Lung (tissue), 17 donors: ENCODE measurements at places on chromosomes 4 and X. TPM values are rescaled to one million over a fixed set of nuclear protein-coding genes. Genes with fewer than 3 reads are reported as not detected.
A peak's percentile ranks its signal among the peaks of the same experiment; 100 is the strongest.

GRCh38 chr4:26218677-26219605 is 101.9 kb upstream of the RBPJ start:
- H3K27ac ChIP-seq, result no peak overlapping the region
- H3K4me1 ChIP-seq, result no peaks in the 10 kb centered on the region
- H3K27me3 ChIP-seq, result no peaks in the 10 kb centered on the region

GRCh38 chrX:112359906-112360305 is 277.3 kb upstream of the TRPC5 start:
- DNase-seq, result no peak
- H3K4me1 ChIP-seq, result no peaks in the 10 kb centered on the region
- no peak overlapping the region for H3K27ac ChIP-seq
- no peak overlapping the region for H3K4me3 ChIP-seq
- H3K36me3 ChIP-seq, result no peaks in the 10 kb centered on the region

DNA sequence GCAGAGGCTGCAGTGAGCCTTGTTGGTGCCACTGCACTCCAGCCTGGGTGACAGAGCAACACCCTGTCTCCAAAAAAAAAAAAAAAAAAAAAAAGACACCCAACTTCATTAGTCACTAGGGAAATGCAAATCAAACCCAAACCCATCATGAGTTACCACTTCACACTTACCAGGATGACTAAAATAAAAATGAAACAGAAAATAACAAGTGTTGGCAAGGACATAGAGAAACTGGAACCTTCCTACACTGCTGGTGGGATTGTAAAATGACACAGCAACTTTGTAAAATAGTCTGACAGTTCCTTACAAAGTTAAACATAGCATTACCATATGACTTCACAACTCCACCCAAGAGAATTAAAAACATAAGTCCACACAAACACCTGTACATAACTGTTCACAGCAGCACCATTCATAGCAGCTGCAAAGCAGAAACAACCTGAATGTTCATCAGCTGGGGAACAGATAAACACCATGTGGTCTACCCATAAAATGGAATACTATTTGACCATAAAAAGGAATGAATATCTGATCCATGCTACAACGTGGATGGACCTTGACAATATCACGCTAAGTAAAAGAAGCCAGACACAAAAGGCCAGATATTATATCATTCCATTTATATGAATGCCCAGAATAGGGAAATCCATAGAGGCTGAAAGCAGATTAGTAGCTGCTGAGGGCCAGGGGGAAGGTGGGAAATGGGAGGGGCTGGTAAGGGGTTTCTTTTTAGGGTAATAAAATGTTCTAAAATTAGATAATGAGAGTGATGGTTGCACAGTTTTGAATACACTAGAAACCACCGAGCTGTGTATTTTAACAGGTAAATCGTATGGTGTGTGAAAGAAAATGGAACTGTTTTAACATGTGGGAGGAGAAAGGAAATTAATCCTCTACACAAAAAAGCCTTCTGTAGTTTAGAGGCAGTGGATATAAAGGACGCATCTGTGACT is 18.3 kb downstream of the CD99L2 start:
- H3K27me3 ChIP-seq, result no peaks in the 10 kb centered on the region
- H3K4me3 ChIP-seq, result no peak overlapping the region
- no peak for DNase-seq

- H3K36me3 ChIP-seq, result no peaks in the 10 kb centered on the region
- H3K27me3 ChIP-seq, result no peaks in the 10 kb centered on the region
- no peak overlapping the region for H3K4me3 ChIP-seq
- no peak overlapping the region for H3K27ac ChIP-seq
- no peaks in the 10 kb centered on the region for H3K4me1 ChIP-seq
- DNase-seq, result no peak
Measured at GRCh38 chr4:180794333-180794732, 1448.9 kb upstream of the TENM3 start.

GRCh38 chr4:18882468-18882867 is 860.9 kb upstream of the LCORL start:
- peaks cover 2% of the 10 kb centered on the region for H3K4me1 ChIP-seq
- H3K27ac ChIP-seq, result no peak overlapping the region
- no peaks in the 10 kb centered on the region for H3K27me3 ChIP-seq
- H3K36me3 ChIP-seq, result no peaks in the 10 kb centered on the region

GRCh38 chrX:15292861-15293260 is 22.6 kb downstream of the ASB11 start:
- no peaks in the 10 kb centered on the region for H3K36me3 ChIP-seq
- peaks cover 3% of the 10 kb centered on the region for H3K27me3 ChIP-seq
- no peak overlapping the region for H3K4me3 ChIP-seq
- no peak for DNase-seq
- H3K4me1 ChIP-seq, result no peaks in the 10 kb centered on the region

DNA sequence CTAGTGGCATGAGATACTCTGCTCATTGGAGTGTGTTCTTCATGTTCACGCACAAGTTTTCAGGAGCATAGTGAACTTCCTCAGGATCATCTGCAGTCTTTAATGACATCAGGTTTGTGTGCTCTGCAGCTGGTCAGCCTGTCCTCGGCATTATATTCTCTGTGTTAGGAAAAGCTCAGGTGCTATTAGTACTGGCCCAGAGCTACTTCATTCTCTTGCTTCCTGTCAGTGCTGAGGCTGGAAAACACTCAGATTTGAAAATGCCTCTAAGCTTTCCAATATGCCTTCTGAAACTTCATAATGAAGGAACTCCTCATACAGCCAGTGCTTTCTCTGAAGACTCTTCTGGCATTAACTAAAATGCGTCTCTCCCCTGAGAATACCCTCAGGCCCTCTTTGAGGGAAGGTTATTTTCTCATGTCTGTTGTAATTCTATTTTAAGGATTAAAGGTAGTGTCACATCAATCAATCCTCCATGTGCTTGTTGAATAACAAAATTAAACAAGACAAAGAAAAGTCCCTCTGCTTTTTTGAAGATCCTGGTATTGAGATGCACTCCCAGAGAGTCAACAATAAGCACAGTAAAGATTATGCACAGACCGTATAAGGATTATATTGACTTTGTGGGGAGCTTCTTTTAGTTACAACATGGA is 666.4 kb downstream of the ADGRL3 start:
- no peaks in the 10 kb centered on the region for H3K36me3 ChIP-seq
- no peak overlapping the region for H3K27ac ChIP-seq
- no peak for DNase-seq
- no peak overlapping the region for H3K4me3 ChIP-seq
- H3K27me3 ChIP-seq, result no peaks in the 10 kb centered on the region
- H3K4me1 ChIP-seq, result no peaks in the 10 kb centered on the region

DNA sequence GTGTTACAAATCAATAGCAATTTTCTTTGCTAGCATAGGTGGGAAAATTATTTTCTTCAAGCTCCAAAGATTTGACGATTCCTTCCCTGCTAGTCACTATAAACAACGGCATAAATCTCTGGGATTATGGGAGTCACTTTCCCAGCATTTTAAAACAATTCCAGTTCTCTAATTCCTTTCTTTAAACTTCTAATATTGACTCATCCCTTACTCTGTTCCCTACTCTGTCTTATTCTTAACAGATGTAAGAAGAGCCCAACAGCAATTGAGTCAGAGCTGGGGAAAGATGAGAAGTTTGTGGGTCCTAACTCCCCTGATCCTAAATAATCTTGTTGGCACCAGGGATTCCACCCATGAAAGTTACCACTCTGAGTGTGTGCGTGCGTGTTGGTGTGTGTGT is 47.4 kb upstream of the IL21 start:
- H3K27ac ChIP-seq, result no peak overlapping the region
- H3K4me3 ChIP-seq, result no peak overlapping the region
- no peaks in the 10 kb centered on the region for H3K4me1 ChIP-seq
- H3K27me3 ChIP-seq, result no peaks in the 10 kb centered on the region
- no peak for DNase-seq

- no peak for DNase-seq
- H3K27me3 ChIP-seq, result no peaks in the 10 kb centered on the region
- no peaks in the 10 kb centered on the region for H3K36me3 ChIP-seq
- no peak overlapping the region for H3K27ac ChIP-seq
- no peaks in the 10 kb centered on the region for H3K4me1 ChIP-seq
Measured at GRCh38 chr4:148056879-148057278, 325.0 kb downstream of the ARHGAP10 start.

DNA sequence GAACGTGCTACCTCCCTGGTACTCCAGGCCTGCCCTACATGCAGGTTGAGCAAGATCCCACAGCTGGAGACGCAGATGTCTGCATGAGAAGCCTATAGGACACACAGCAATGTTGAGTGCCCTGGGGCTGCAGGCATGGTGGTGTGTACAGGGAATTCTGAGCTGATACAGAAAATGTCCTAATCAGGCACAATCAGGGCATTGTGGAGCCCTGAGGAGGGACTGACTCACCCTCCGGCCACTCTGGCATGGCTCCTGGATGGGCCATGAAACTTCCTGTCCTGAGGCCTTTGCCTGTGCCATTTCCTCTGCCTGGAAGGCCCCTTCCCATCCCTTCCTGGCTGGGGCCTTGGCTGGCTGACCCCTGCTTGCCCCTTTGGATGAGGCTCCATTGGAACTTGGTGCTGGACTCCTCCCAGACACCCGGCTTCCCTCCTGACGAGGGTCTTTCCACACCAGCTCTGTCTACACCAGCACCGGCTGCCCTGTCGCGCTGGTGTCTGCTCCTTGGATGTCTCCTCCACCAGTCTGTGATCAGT is 16.7 kb upstream of the AFAP1 start:
- no peak overlapping the region for H3K4me3 ChIP-seq
- no peak overlapping the region for H3K27ac ChIP-seq
- no peaks in the 10 kb centered on the region for H3K36me3 ChIP-seq
- peak; percentile 54 for DNase-seq

DNA sequence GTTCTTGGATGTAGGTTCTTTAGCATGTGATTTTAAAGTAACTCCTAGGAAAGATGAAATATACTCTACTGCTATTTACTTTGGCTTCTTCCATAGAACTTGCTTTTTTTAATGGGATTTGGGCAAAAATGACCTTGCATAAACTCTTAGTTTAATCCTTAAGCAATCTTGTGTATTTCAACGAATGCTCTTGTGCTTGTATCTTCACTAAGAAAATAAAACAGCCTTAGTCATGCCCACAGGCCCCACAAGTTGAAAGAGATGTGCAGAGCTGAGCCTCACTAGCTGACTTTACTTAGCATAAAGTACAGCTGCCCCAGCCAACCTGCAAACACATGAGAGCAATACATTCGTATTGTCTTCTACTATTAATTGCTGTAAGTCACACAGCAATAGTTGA is 1609.2 kb downstream of the STIM2 start:
- DNase-seq, result no peak
- no peaks in the 10 kb centered on the region for H3K36me3 ChIP-seq
- H3K27ac ChIP-seq, result no peak overlapping the region
- no peak overlapping the region for H3K4me3 ChIP-seq

GRCh38 chr4:41022116-41022515 is 192.2 kb downstream of the APBB2 start:
- H3K27ac ChIP-seq, result no peak overlapping the region
- no peaks in the 10 kb centered on the region for H3K27me3 ChIP-seq
- H3K4me1 ChIP-seq, result no peaks in the 10 kb centered on the region
- DNase-seq, result no peak
- peaks cover 5% of the 10 kb centered on the region for H3K36me3 ChIP-seq

DNA sequence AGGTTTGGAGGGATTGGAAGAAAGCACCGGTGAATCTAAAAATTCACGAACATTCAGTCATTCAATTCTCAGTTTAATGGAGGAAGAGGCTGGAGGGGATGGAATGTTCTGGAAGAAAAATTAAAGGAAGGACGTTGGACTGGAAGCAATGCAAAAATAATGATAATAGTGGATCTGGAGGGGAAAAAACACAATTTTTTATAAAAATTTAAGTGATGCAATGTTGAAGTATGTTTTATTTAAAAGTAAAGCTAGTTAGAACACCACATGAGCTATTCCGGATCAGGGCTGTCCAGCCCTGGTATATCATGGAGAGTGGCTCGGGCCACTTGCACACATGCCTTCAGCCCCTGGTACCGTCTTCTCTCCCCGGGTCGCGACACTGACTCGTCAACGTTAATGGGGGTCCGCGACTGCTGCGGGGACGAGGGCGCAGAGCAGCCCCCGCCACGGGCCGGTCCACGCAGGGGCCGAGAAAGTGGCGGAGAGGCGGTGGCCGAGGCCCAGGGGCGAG is 204.6 kb downstream of the TENM3 start:
- no peak overlapping the region for H3K27ac ChIP-seq
- DNase-seq, result peak; percentile 12
- no peak overlapping the region for H3K4me3 ChIP-seq
- peaks cover 14% of the 10 kb centered on the region for H3K4me1 ChIP-seq
- H3K36me3 ChIP-seq, result no peaks in the 10 kb centered on the region
- peaks cover 52% of the 10 kb centered on the region for H3K27me3 ChIP-seq

- no peaks in the 10 kb centered on the region for H3K4me1 ChIP-seq
- H3K36me3 ChIP-seq, result no peaks in the 10 kb centered on the region
- H3K27ac ChIP-seq, result no peak overlapping the region
- H3K4me3 ChIP-seq, result no peak overlapping the region
Measured at GRCh38 chrX:151680805-151681204, 14.5 kb upstream of the PRRG3 start.

- H3K36me3 ChIP-seq, result no peaks in the 10 kb centered on the region
- no peaks in the 10 kb centered on the region for H3K4me1 ChIP-seq
- H3K27me3 ChIP-seq, result no peaks in the 10 kb centered on the region
- H3K4me3 ChIP-seq, result no peak overlapping the region
- no peak for DNase-seq
Measured at GRCh38 chrX:119093991-119094735, 21.4 kb downstream of the CT47C1 start.

DNA sequence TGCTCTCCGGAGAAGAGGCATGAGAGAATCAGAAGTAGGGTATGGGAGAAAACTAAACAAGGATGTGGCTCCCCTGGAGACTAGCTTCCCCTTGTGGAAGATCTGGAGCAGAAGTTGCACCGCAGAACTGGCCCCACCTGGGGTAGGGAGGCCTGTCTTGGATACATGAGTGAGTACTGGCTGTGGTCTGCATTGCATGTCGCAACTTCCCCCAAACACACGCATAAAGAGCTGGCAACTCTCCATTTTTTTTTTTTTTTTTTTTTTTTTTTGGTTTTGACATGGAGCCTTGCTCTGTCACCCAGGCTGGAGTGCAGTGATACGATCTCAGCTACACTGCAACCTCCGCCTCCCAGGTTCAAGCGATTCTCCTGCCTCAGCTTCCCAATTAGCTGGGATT is 119.9 kb downstream of the EGF start:
- no peak overlapping the region for H3K4me3 ChIP-seq
- no peaks in the 10 kb centered on the region for H3K27me3 ChIP-seq
- H3K36me3 ChIP-seq, result no peaks in the 10 kb centered on the region
- DNase-seq, result peak; percentile 22
- no peak overlapping the region for H3K27ac ChIP-seq

DNA sequence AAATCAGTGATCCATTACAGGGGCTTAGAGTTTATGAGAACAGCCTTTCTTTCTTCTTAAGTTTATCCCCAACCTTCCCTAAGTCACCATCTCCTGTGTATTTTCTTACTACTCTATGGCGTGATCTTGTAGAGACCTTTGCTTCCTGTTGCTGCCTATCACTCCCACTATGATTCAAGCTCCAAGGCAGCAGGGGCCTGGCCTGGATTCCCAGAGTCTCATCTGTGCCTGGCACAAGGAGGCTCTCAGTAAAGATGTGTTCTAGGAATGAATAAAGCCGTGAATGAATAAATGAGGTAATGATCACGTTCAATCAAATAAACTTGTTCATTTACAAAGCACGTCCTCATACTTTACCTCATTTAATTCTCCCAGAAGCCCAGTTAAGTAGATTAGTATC is 45.4 kb downstream of the CC2D2A start:
- no peak overlapping the region for H3K27ac ChIP-seq
- no peak for DNase-seq
- H3K4me3 ChIP-seq, result no peak overlapping the region
- H3K4me1 ChIP-seq, result no peaks in the 10 kb centered on the region
- H3K36me3 ChIP-seq, result peaks cover 7% of the 10 kb centered on the region

The PLAC8 gene
- total RNA-seq, result 70.5 TPM

The FTSJ1 gene
- total RNA-seq, result 45.8 TPM

The ADH7 gene
- total RNA-seq, result 5.4 TPM

The EDNRA gene
- total RNA-seq, result 18.2 TPM

The TBC1D14 gene
- total RNA-seq, result 60.1 TPM

The ARHGEF6 gene
- total RNA-seq, result 22.4 TPM

The RNF175 gene
- total RNA-seq, result 1.8 TPM
